Central memory CD4-positive, alpha-beta T cell (primary cell): ENCODE measurements at places on chromosomes 16 and 17.
A peak's percentile ranks its signal among the peaks of the same experiment; 100 is the strongest.

DNA sequence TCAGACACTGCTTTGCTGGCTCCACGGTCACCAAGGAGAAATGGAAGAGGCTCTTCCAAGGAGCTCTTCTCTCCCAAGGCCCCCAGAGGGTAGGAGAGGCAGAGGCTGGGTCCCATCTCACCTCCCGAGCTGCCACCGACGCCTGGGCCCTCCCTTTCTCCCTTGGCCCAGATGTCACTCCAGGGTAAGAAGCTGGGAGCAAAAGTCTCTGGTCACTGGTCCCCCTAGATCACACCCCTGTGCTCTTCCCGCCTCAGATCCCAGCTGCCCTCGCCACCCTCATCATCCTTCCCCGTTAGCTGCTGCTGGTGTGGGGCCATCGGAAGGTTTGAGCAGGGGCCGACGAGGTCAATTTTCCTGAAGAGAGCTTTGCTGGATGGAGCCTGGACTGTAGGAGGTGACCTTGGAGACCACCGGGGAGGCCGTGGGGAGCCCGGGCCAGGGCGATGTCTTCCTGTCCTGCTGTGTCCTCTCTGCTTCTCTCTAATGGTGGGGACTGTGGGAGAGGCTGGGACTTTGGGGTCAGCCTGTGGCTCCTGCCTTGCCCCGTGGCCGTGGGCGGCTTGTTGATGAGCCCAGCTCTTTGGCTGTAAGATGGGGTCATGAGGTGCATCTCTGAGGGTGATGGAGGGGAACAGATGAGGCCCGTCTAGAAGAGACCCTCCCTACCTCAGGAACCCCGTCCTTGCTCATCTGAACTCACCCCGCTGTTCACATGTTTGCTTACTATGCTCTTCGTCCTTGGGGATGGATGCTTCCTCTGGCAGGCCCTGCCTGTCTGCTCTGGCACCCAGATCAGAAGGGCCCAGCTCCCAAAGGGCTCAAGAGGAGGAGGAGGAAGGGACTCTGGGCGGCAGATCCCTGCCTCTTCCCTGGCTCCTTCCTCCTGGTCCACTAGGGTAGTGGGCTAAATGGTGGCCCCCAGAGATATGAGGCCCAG lies 11.4 kb upstream of the RHBDF2 start:
- DNase-seq, result no peak

GRCh38 chr17:66143657-66144282 lies 48.2 kb downstream of the CEP112 start:
- DNase-seq, result no peak

DNA sequence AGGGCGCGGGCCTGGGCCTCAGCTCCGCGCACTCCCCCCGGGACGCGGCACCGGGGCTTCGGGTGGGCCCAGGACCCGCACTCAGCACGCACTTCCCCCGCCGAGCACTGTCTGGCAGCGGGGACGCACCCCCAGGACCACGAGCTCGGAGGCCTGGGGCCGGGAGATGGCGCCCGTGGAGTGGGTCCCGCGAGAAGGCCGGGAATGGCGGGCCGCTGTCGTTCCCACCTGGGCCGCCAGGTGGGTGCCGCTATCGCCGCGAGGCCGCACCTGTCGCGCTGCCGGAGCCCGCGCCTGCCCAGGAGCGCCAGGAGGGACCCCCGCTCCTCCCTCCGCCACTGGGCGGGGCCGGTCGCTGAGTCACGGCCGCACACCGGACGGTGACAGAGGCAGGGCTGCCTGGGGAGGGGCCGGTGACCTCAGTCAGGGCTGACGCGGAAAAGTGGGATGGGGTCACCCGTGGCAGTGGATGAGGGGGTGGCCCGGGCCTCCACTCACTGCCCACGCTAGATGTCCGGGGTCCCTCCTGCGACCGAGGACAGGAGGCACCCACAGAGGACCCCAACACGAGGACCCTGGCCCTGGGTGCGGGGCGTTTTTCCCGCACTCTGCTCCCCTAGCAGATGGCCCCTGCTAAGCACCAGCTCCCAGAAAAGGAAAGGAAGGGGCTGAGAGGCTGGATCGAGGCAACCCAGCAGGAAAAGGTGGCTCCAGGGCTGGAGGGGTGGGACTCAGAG lies 6.9 kb upstream of the ACTG1 start:
- DNase-seq, result peak; percentile 67

- no peak for DNase-seq
Observed at GRCh38 chr16:11674001-11674817, 6.0 kb downstream of the SNN start.

DNA sequence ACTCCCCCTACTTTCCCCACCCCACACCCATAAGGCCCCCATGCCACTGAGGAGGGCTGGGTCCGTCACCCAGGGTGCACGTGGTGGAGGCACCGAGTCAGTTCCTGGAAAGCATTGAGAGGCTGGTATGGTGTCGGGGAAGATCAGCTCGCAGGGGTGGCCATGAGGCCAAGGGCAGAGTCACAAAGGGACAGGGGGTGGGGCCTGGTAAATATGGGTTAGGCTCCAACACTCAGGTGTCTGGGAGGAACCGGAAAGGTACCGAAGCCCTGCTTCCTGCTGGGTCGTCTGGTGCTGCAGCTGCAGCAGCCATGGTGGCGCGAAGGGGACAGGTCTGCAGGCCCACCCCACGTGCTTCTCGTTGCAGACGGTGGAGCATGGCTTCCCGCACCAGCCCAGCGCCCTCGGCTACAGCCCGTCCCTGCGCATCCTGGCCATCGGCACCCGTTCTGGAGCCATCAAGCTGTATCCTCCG lies 30.2 kb downstream of the LLGL2 start:
- DNase-seq, result no peak

DNA sequence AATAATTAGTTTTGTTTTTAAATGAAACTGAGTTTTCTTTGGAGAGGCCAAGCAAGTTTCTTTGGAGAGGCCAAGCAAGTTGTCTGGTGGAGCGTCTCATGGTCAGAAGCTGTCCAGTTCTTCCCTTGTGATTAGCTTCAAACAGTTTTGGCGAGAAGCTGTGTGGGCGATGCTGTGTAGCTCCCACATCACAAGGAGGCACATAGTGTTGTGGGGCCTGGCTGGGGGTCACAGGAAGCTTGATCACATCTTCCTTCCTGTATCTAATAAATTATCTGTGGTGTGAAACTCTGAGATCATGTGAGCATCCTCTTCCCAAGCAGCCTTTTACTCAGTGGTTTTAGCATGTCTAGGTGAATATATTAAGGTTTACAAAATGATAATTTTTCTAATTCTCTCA lies 33.9 kb downstream of the SPECC1 start:
- DNase-seq, result no peak

GRCh38 chr16:66832661-66833305 lies 2.0 kb upstream of the NAE1 start:
- DNase-seq, result no peak

- DNase-seq, result peak; percentile 54
Observed at GRCh38 chr16:3095869-3096268, 3.2 kb downstream of the ZSCAN10 start.

- no peak for DNase-seq
Observed at GRCh38 chr16:64455275-64455674, 666.6 kb downstream of the CDH11 start.

GRCh38 chr16:1746693-1747195 lies 24.6 kb downstream of the NME3 start:
- no peak for DNase-seq

GRCh38 chr17:7930841-7931631 lies 710 bp downstream of the TRAPPC1 start:
- no peak for DNase-seq

GRCh38 chr17:34673516-34673915 lies 94.1 kb downstream of the TMEM132E start:
- DNase-seq, result no peak

DNA sequence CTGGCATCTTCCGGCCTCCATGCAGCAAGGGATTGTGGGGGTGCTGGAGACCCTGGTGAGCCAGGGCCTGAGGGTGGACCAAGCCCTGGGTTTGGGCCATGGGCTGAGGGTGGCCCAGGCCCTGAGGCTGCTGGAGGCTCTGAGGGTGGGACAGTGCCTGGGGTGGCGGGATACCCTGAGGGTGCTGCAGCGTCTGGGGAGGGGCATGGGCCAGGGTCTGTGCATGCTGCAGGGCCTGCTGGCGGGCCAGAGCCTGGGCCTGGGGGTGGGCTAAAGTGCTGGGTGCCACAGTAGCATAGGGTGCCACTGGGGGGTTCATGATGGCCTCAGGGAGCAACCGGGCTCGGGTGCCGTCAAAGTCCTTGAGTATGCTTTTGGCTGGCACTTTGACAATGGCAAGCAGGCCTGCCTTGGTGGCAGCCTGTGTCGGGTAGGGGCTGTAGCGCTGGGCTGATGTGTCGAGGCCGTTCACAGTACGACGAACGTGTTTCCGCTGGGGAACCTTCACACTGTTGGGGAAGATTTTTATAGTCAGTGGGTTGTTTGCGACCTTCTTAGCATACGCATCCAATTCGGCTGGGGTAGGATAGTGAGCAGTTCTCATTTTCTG lies 15.6 kb downstream of the TRAF4 start:
- no peak for DNase-seq

DNA sequence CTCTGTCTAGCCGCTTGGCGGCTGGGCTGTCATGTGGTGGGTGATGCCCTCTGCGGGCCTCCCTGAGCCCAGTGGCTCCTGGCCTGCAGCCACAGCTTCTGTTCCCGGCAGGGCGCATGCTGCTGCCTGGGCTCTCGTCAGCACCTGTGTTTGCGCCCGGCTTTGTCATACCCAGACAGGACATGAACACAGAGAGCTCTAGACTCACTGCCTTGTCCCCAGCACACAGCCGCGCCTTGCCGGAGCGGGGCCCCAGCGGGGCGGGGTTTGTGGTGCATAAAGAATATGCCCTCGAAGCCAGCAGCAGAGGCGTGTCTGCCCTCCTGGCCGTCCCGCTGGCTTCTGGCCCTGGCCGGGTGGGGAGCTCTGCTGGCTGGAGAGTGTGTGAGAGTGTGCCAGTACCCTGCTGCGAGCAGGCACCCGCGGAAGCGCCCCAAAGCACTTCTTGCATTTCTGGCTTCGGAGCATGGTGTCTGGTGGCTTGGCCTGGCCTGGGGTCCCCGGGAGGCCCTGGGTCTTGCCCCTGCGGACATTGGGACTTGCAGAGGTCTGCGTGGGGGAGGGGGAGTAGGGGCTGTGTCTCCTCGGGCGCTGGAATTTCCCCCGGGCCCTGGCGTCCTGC lies 14.4 kb downstream of the ASPSCR1 start:
- DNase-seq, result no peak

DNA sequence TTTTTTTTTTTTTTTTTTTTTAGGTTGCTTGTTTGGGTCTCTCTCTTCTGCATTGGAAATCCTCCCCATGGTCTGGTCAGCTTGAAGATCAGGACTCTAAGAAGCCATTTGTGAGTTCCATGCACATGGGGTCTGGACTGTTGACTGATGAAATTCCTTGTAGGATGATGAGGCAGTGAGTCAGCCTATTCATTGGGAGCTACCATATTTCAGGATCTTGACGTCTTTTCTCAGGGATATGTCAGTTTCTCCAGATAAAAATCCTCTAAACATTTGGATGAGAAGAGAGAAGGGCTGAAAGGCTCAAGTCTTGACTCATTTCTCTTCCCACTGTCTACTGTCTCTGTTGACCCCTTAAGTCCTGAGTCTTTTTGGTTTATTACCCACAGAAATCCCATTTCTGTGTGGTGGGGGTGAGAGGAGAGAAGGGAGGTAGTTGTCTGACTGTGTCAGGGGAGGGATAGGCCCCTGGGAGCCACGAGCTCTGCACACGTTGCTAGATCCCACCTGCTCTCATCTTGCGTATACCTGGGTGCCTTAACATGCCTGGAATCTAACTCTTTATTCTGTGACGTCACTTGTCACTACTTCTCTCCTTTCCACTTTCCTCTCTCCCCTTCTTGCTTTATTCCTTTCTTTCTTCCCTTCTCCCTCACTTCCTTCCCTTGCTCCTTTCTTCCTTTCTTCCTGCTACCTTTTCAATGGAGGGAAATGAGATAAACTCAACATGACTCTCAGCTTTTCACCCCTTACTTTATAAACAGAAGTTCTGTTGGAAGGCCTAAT lies 333.1 kb upstream of the XYLT1 start:
- DNase-seq, result no peak

- no peak for DNase-seq
Observed at GRCh38 chr17:55450232-55450825, 28.7 kb upstream of the MMD start.

DNA sequence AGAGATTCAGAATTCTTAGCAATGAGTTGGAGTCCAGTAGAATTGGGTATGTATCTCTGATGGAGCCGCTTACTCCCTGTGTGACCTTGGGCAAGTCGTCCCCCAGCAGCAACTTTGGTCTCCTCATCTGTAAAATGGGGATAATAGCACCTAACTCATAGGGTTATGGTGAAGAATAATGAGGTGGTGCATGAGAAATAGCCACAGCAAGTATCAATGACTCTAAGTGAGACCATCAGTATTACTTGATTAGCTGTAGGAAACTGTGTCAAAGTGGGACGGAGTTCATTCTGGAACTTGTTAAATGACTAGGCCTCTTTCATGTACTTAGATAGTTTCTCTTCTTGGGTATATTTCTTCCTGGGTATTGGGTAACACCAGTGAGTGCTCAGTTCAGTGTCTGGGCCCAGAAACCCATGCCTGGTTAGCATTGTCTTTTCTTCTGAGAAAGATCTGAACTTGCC lies 6.4 kb downstream of the PRKCB start:
- DNase-seq, result no peak

- DNase-seq, result no peak
Observed at GRCh38 chr16:2967721-2968161, 1.4 kb upstream of the PAQR4 start.

GRCh38 chr16:73976644-73977043 lies 320.0 kb upstream of the PSMD7 start:
- no peak for DNase-seq

GRCh38 chr16:12287796-12288536 lies 311.4 kb downstream of the SNX29 start:
- no peak for DNase-seq

DNA sequence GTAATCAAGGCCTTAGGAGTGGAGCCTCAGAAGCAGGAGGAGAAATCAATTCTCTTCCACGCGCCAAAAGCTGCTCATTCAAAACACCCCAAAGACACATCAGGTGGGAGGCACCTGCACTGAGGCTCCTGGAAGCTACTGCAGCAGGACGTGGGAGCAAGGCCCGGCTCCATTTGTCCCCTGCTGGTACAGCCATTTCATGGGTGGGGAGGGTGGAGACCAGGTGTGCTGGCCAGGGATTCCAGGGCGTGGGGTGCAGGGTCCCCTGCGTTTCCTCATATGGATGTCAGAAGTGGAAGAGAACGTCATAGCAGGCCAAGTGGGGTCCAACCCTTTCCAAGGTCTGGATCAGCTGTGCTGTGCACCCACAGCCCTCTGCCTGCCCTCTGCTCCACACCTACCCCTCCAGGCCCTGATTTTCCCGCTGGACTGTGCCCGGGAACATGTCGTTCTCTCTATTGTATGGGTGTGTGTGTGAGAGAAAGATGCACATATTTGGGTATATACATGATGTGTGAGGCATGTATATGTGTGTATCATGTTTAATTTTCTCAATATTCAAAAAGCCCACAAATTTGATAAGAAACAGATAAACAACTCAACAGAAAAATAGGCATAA lies 39.2 kb upstream of the CBX4 start:
- no peak for DNase-seq

GRCh38 chr17:29933379-29933778 lies 3.4 kb upstream of the SSH2 start:
- no peak for DNase-seq

DNA sequence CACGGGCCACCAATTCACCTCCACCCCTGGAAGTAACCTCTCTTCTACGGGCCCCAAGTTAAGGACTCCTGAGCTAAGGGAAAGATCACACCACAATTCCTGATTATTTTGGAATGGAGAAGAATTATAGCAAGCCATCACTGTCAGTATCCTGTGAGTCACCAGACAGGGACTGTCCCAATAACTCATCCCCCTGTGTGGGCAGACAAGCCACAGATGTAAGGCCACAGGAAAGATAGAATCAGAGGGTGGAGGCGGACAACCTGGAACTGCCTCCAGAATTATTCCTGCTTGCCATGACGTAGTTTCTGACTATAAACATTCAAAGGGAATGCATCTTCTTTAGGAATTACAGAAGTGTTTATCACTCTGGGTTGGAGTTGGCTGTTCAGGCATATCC lies 5.8 kb upstream of the MYO1D start:
- DNase-seq, result no peak
